Stimulated activated CD4-positive, alpha-beta T cell treated with anti-CD3 and anti-CD28 coated beads, Interleukin-15, amount 100 ng/mL, for 1 hour (primary cell): ENCODE measurements at places on chromosomes 1 and 21.

DNA sequence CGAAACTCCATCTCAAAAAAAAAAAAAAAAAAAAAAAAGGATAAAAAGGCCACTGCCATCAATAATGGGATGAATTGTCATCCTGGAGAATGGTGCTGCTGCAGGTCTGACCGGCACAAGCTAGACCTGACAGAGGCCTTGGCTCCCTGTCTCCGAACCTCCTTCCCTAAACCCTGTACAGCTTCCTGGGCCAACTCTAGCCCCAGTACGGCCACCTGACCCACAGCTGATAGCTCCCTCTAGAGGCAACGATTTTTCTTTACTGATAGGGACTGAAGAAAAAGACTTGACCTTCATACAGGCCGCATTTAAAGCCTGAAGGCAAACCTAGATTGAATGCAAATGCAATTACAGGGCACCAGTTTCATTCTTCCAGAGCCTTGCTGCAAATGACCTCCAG lies 30.7 kb downstream of the NOL9 start:
- no peak for DNase-seq

- DNase-seq, result no peak
Measured at GRCh38 chr1:63633281-63633680, 40.1 kb downstream of the PGM1 start.

DNA sequence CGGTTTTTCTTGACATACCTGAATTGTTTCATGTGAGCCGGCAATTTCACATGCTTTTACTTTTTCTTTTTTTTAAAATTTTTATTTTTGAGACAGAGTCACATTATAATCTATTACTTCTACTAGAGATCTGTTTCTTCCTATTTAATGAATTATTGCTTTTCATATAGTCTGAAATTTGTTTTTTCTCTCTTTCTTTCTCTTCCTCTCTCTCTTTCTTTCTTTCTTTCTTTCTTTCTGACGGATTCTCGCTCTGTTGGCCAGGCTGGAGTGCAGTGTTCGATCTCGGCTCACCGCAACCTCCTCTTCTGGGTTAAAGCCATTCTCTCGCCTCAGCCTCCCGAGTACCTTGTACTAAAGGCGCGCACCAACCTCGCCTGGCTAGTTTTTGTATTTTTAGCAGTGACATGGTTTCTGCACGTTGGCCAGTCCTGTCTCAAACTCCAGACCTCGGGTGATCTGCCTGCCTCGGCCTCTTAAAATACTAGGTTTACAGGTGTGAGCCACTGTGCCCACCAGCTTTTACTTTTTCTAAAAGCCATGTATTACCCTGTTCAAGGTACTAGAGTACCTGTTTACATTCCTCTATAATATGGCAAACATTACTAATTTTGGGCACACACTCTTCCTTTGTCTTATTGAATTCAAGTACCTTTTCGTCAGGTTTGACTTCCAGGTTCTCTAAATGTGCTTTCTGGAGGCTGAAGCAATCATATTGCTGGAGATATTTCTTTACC lies 86.5 kb upstream of the RHOU start:
- DNase-seq, result no peak

DNA sequence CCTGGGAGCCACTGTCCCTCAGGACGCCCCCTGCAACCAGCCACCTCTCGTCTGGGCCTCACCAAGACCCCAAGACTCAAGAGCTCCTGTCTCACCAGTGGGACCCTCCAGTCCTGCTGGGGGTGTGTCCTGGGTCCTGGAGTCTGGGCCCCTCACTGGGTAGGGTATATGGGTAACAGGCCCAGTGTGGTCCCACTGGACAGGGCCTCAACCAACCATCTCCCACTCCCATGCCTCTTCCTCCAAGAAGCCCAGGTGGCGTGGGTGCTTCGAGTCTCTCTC lies 725 bp upstream of the VWA1 start:
- DNase-seq, result no peak

GRCh38 chr1:172480431-172480830 lies 36.6 kb upstream of the PIGC start:
- DNase-seq, result no peak

DNA sequence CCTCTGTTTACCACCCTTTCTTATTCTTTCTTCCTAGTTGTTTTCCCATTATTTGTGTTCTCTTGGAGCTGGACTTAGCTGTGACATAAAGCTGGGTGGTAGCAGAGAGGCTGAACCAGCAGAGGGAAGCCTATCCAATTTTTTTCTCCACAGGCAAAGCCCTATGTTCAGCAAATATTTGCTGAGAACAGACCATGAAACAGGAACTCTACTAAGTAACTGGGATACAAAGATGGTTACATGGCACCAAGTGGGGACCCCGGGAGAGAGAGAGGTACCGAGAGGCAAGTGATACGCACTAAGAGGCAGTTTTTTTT lies 6.6 kb downstream of the CFAP141 start:
- DNase-seq, result no peak

GRCh38 chr1:111976332-111976731 lies 13.1 kb downstream of the KCND3 start:
- DNase-seq, result no peak

GRCh38 chr1:207181847-207182246 lies 77.8 kb downstream of the C4BPA start:
- DNase-seq, result no peak

DNA sequence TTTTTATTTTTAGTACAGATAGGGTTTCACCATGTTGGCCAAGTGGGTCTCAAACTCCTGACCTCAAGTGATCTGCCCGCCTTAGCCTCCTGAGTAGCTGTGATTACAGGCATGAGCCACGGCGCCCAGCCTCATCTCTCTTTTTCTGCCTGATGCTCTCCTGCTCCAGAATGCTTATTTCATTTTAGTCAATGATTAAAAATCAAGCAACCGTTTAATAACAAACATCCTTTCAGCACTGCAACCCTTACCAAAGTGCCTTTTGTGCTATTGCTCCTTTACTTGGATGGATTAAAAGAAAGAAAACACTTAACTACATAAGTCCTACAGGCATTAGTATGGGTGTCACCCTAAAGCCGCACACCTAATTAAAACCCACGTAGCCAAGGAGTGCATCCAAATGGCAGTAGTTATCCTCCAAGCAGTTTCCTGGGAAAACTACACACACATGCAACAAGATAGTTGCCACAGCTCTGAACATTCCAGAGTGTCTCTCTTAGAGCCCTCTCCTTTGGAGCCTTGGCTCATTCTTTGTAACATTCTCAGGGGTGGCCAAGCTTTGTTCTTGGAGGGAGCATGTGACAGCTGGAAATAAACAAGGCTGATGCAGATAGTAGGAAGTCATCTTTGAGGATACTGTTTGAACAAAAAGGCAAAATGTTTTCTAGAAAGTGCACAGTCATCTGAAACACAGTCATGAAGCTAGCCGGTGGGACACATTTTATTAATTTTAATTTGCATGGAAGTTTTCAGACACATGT lies 51.2 kb downstream of the KCNJ15 start:
- DNase-seq, result no peak

- no peak for DNase-seq
Measured at GRCh38 chr1:59570524-59570923, 244.2 kb upstream of the HOOK1 start.

DNA sequence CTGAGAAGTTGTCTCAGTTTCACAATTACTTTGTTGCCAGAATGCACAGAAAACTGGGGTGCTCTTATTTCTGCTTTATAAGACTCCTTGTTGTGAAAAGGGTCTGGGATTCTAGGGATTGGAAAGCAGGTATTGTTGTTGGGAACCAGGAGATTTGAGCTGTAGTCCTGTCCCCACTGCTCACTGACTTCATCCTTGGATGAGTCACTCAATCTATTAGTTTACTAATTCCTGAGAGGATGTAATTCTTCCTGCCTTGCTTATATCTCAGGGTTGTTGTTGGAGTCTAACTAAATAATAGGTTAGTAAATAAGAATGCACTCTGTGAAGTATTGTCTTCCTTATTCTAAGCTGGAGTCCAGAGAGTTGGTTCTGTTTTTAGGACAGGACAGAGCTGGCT lies 172.5 kb upstream of the GALNT2 start:
- no peak for DNase-seq

DNA sequence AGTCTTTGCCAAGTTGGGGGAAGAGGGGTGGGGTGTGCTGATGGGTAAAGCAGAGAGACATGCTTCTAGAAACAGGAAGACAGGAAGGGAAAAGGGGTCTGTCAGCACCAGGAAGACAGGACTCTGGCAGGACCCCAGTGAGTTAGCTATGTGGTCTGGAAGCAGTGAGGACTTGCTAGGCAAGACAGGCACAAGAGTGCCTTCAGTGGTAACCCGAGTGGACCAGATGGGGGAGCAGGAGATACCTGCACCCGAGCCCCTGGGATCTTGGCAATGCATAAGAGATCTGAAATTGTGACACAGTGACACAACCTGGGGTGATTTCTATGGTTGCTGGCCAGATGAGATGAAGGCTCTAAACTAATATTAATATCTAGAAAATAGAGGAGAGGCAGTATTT lies 7.0 kb downstream of the TLR5 start:
- DNase-seq, result no peak

DNA sequence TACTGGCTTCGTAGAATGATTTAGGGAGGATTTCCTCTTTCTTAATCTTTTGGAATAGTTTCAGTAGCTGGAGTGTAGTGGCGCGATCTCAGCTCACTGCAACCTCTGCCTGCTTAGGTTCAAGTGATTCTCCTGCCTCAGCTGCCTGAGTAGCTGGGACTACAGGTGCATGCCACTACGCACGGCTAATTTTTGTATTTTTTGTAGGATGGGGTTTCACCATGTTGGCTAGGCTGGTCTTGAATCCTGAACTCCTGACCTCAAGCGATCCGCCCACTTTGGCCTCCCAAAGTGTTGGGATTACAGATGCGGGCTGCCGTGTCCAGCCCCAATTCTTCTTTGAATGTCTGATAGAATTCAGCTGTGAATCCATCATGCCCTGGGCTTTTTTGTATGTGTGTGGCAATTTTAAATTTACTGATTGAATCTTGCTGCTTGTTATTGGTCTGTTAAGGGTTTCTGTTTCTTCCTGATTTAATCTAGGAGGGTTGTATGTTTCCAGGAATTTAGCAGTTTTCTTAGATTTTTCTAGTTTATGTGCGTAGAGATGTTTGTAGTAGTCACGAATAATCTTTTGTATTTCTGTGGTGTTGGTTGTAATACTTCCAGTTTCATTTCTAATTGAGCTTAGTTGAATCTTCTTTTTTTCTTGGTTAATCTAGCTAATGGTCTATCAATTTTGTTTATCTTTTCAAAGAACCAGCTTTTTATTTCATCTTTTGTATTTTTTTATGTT lies 15.3 kb downstream of the MAN1C1 start:
- no peak for DNase-seq

DNA sequence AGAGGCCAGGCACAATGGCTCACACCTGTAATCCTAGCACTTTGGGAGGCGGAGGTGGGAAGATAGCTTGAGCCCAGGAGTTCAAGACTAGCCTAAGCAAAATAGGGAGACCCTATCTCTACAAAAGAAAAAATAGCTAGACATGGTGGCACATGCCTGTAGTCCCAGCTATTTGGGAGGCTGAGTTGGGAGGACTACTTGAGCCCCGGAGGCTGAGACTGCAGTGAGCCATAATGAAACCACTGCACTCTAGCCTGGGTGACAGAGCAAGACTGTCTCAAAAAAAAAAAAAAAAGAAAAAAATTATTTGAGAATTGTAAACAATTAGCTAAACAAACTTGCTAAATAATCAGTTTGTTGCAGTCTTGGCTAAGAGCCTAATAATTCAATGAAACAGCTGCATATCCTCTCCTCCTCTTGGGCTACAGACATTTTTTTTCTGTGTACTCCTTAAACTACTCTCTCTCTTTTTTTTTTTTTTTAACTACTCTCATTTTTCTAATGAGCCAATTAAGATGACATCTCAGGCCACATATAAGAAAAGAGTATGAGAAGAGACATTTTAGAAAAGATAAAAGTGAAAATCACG lies 10.5 kb upstream of the DNAJB4 start:
- no peak for DNase-seq

GRCh38 chr1:48285525-48285924 lies 63.0 kb downstream of the SLC5A9 start:
- DNase-seq, result no peak

GRCh38 chr1:111052246-111052645 lies 87.6 kb downstream of the DRAM2 start:
- no peak for DNase-seq

GRCh38 chr1:28172713-28173150 lies 3.8 kb downstream of the PTAFR start:
- DNase-seq, result no peak

- no peak for DNase-seq
Measured at GRCh38 chr1:184061396-184062003, 10.0 kb downstream of the TSEN15 start.

DNA sequence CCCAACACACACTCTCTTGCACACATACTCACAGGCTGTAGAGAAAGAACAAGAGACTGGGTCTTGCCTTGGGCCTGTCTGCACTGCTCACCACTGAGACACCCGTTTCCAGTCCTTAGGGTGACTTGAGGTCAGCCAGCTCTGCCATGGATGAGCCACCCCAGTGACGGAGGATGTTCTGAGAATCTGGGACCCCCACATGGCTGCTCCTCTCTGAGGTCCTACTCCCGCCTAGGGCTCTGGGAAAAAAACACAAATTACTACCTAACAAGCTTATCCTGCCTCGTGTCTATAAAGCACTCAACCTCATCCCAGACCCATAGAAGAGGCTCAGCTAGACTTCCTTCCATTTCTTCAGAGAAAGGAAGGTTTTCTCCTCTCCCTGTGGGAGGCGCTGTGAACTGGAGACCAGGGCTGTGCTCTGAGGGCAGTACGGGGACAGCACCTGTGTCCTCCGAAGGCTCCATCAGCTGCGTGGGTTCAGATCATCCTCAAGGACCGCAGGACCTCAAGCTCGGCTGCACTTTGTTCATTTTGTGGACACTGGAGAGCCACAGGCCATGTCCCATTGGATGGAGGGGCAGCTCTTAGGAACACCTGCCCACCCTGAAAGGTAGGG lies 4.3 kb upstream of the CLEC20A start:
- DNase-seq, result no peak

GRCh38 chr1:38964140-38964548 lies 22.5 kb upstream of the RHBDL2 start:
- DNase-seq, result no peak

DNA sequence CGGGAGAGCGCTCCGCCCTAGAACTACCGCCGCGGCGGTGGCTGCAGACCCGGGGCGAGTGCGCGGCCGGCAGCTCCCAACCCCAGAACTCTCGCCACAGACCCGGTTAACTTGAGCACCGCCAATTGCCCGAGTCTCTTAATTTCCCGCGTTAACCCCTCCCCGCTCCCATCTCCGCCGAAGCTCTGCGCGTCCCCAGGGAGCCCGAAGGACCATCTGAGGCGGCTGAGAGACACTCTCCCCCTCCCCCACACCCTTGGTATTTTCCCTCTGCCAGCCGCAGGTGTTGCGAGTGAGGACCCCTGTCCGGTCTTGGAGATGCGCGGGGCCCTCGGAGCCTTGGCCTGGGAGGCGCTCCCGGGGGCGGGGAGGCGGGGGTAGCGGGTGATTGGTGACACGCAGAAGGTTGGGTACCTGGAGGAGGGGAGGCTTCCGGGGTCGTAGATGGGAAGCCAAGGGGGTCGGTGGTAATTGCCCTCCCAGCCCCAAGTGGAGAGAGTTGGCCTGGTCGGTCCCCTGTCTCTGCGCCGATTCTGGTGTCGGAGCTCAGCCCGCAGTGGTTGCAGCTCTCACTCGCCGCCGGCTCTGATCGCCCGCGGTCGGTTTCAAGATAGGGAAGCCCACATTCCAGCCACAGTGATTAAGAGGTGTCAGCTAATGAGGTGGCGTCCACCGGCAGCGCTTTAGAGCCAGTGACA lies 858 bp upstream of the SUSD4 start:
- peak; percentile 2 for DNase-seq
